ENCODE measurements at places on chromosomes 2 and 18.

DNA sequence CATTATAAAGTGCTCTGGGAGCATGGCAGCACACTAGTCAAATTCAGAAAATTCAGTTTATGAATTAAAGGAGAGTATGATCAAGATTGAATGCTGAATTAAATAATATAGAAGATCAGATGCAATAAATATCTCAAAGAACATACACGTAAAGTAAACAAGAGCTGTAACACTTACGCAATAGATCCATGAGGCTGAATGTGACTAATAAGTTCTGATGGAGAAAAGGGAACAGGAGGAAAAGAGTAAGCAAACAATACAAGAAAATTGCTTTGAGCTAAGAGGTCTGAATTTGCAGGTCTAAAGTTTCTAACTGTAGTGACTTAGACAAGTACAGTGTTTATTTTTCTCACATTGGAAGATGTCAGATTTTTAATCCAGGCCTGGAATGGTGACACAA lies 646.7 kb upstream of the ZNF804A start:
- no peak for DNase-seq

GRCh38 chr2:10371441-10372196 lies 68.9 kb downstream of the HPCAL1 start:
- DNase-seq = no peak

DNA sequence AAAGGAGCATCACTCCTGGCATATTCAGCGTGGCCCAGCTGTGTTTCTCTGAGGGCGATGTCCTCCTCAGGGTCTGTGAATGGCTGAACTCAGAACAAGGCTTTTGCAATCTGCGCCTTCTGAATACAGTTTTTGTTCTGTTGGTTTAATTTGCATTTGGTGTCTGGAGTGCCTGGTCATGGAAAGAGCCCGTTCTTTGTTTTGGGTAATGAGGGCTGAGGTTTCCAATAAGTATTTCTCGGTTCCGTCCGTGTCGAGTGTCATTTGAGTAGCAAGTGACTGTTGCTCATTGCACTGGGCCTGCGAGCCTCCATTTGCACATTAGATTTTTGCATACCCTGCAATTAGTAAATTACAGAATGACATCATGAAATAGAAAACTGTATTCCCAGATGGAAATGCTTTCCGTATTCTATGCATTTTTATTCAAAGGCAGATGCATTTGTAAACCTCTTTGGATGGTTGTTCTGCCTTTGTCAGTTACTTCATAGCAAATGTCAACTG lies 57.3 kb downstream of the NEDD4L start:
- DNase-seq = no peak

DNA sequence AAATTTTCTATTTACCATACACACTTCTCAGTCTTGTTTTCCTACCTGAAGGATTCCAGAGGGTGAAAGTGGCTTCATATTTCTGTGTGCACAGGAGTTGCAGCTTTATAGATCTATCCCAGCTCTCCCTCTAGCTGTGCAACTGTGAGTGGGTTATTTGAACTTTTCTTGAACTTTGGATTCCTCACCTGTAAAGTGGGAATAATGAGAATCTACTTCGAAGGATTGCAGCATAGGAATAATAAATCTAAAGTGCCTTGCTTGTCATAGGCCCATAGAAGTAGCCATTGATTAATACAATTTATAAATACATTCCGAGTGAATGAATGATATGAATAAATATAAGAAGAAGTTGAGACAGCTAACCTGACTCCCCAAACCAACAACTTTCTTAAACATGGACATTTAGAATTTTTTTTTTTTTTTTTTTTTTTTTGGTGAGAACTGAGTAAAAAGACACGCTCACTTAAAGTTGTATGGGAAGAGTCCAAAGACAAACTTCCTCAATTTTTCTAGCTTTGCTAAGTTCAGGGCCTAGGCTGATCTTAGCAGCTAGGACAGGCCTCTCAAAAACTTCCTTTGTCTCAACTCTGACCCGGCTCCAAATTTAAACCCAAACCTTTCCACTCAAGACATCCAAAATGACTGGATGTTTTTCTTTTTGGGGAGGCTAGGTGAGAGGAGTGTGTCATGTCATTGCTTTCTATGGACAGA lies 203.3 kb upstream of the FBXO11 start:
- DNase-seq = no peak

- no peak for DNase-seq
These were observed 82.0 kb upstream of the SLC66A3 start for GRCh38 chr2:11073251-11073650.

DNA sequence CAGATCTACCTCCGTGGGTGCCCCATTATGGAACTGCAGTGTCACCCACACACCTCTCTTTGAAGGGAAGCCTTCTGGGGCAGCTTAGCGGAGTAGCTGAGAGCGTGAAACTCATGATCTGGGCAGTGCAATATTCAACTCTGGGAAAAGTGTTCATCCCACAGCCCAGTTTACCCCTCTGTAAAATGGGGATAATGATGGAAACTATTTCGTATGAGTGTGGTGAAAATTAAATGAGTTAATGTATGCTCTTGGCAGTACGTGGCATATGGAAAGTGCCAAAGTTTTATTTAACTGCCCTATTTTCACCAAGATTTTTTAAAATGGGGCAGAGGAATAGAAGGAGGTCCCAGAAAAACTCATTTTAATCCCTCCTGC lies 11.5 kb downstream of the EVX2 start:
- no peak for DNase-seq

GRCh38 chr18:39846265-39846664 lies 2108.8 kb upstream of the PIK3C3 start:
- DNase-seq = no peak

GRCh38 chr18:41153871-41154270 lies 801.2 kb upstream of the PIK3C3 start:
- no peak for DNase-seq

GRCh38 chr2:239279508-239280295 lies 121.1 kb downstream of the HDAC4 start:
- no peak for DNase-seq

DNA sequence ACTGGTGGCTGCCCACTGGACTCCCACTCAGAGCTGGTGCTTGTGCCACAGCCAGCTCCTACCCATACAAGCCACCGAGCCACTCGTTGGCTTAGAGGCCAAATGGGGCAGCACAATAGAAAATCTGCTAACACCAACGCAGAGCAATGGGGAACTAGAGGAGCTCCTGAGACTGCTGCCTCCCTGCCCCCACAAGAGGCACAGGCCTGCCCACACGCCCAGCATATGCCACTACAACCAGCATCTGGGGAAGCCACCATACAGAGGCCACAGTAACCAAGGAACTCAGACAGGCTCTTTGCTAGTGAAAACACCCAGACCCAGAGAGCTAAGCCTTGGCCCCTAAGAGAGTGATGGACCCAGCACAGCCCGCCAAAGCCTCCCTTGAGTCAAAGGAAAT lies 231.2 kb upstream of the RAB6C start:
- DNase-seq = no peak

GRCh38 chr18:13124411-13124810 lies 94.1 kb upstream of the LDLRAD4 start:
- no peak for DNase-seq

GRCh38 chr18:67896451-67896850 lies 379.9 kb upstream of the DSEL start:
- DNase-seq = no peak

DNA sequence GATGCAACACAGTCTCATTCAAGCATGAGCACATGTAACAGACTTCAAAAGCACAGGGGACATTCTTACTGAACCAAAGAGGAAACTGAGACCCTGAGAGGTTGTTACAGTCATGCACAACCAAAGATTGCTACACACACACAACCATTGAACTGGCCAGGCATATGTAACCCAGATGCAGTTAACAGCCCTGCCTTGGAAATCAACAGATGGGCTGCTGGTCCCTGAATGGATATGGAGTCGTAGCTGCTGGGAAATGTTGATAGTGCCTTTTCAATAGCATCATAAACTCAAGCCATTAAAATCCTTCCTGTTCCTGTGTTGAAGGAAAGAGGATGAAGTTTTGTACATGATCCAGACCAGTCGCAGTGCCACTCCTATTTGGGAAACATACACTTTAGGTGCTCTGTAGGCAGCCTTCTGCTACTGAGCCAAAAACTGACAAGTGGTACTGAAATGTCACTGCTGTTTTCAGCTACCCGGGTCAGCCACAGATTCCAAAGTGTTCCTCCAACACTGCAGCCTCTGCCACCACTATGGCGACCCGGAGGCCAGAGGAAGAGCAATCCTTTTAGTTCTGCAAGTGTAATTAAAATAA lies 143.9 kb downstream of the CCBE1 start:
- DNase-seq = no peak

GRCh38 chr2:72293620-72294019 lies 146.0 kb upstream of the CYP26B1 start:
- no peak for DNase-seq

GRCh38 chr2:46909771-46910419 lies 5.7 kb downstream of the MCFD2 start:
- no peak for DNase-seq

DNA sequence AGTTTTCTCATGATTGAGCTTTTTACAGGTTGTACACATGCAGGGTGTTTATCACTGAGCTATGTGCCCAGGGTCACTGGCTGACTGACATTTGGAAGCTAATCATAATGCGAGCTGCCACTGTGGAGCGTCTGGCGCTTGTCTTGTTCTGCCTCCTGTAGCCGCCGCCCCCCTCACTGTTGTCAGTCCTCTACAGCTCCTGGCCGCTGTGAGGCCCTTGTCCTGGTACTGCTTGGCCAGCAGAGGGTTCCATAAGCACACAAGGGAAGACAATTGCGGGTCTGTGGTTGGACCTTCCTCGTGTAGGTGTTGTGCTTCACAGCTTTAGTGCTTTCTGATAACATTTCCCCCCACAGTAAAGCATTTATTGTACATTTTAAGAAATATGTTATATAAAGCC lies 105.6 kb upstream of the LDLRAD4 start:
- no peak for DNase-seq

GRCh38 chr2:184689638-184690037 lies 91.3 kb downstream of the ZNF804A start:
- DNase-seq = no peak

DNA sequence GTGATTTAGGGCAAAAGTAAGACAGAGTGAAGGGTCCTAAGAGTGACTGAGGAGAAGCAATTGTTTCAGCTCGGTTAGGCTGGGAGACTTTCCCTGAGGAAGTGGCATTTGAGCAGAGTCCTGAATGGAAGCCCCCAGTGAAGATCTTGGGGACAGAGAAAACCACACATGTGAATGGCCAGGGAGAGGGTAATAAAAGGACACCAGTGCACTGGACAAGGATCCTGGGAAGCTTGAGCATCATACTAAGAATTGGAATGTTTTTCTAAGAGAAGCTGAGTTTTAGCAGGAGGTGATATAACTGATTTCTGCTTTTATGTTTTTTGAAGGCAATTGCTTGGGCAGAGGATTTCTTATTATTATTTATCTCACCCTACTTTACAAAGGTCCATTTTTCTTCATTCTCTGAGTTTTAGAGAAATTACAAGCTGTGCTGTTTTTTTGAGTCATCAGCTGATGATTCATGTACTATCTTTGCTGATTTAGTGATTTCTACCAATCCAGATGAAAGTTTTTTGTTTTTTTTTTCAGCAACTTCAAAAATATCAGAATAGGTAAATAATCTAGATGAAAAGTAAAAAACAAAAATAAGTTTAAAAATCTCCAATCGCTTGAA lies 43.5 kb downstream of the MFSD6 start:
- DNase-seq = no peak

DNA sequence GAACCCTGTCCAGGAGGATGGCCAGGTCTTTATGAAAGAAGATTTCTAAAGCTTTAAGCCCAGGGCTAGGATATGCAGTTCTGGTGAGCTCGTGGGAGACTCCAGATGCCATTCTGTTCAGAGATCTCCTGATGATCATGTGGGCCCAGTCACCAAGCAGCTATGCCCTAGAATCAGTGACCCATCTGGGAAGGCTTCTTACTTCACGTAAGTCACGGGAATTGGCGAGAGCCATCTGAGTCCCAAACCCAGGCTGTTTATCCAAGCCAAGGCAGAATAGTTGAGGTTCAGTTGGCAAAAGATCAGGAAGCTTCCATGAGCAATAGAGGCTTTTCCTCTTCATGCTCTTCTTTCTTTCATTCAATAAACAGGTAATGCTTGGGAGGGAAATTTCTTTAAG lies 23.9 kb downstream of the ANTXR1 start:
- no peak for DNase-seq

GRCh38 chr2:197256021-197256420 lies 54.6 kb downstream of the ANKRD44 start:
- DNase-seq = no peak

DNA sequence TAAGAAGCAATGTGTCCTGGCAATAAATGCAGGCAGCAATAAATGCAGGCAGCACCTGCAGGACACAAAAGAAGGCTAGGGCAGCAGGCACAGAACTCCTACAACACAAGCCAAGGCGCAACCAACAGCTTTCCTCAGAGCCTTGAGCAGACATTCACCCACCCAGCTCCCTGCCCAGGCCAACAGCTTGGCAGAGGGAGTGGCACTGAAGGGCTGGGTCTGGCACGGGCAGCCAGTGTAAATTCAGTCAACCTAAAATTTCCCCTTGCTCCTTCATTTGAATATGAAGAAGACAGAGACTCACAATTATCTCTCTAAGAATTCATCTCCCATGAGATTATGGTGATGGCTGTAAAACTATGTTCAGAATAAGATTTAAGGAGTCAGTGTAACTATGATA lies 35.4 kb downstream of the AAK1 start:
- DNase-seq = no peak

- no peak for DNase-seq
These were observed 92.6 kb downstream of the CMPK2 start for GRCh38 chr2:6773007-6773693.

GRCh38 chr2:152879275-152879674 lies 160.9 kb downstream of the ARL6IP6 start:
- DNase-seq = no peak

- no peak for DNase-seq
These were observed 93.1 kb downstream of the RHOB start for GRCh38 chr2:20539776-20540586.

- no peak for DNase-seq
These were observed 10.4 kb downstream of the SLC4A3 start for GRCh38 chr2:219637842-219638185.

- DNase-seq = peak; percentile 5
These were observed 129.0 kb downstream of the NCK2 start for GRCh38 chr2:105873721-105874120.

- no peak for DNase-seq
These were observed 140.8 kb downstream of the DDX1 start for GRCh38 chr2:15732341-15733077.

- no peak for DNase-seq
These were observed 587.3 kb upstream of the ID2 start for GRCh38 chr2:8094526-8094925.

GRCh38 chr2:150478200-150478974 lies 9.1 kb downstream of the RND3 start:
- DNase-seq = no peak

DNA sequence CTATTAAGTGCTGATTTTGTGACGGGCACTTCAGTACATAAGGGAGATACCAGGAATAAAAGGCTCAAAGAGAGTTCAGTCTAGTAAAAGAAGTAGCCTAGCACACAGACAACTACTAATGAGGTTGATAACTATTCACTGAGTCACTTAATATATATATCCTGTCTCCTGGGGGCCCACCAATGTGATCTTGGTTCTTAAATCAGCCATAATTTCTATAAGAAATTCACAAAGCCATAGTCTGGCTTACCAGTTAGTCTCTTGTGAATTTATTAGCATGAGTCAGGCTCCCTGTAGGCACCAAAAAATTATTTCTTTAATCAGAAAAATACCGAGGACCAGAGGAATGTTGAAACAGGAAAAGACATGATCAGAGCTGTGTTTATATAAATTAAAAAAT lies 10.4 kb downstream of the KCNE4 start:
- DNase-seq = no peak
